ENCODE measurements at places on chromosomes 13 and 19.

GRCh38 chr19:29810504-29810871 lies 1.3 kb upstream of the CCNE1 start:
- no peak for DNase-seq

GRCh38 chr13:25440061-25440460 lies 68.3 kb downstream of the ATP8A2 start:
- DNase-seq, result no peak

DNA sequence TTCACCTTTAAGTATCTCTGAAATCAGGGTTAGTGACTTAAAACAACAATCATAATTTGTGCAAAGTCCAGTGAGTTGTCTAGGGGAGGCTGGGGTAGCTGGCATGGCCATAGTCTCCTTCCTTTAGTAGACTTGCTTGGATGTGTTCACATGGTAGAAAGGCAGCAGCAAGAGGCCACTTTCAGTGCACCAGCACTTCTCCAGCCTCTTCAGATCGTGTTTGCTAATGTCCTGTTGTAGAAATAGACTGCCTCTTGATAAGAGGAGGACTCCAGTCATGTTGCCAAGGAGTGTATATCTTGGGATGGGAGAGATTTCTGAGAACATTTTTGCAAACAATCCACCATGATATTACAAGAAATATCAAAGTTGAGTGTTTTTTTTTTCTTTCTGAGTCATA lies 22.9 kb downstream of the WDFY2 start:
- DNase-seq, result no peak

DNA sequence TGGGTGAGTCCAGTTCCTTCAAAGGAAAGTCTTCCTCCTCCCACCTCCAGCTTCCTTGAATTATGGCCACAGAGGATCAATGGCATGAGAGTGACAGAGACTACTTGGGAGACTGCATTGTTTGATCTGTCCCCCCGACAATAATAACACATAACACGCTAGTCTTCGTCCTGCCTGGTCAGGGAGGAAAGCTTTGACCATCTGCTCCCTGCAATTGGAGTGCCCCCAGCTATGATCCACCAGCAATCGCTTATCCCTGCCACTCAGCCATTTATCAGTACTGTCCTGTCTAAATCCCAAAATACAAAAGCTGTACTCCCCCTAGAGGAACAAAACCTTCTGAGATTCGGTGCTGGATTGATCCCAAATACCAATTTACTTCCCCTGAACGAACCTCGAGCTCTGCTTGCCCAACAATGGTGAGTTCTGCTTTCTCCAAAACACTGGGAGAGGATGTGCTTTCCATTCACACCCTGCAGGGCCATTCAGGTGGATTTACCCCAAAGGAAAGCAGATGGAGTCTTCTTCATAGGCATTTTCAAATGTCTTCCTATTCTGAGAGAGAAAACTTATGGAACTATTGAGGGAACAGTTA lies 466.7 kb downstream of the TSHZ3 start:
- DNase-seq, result no peak

DNA sequence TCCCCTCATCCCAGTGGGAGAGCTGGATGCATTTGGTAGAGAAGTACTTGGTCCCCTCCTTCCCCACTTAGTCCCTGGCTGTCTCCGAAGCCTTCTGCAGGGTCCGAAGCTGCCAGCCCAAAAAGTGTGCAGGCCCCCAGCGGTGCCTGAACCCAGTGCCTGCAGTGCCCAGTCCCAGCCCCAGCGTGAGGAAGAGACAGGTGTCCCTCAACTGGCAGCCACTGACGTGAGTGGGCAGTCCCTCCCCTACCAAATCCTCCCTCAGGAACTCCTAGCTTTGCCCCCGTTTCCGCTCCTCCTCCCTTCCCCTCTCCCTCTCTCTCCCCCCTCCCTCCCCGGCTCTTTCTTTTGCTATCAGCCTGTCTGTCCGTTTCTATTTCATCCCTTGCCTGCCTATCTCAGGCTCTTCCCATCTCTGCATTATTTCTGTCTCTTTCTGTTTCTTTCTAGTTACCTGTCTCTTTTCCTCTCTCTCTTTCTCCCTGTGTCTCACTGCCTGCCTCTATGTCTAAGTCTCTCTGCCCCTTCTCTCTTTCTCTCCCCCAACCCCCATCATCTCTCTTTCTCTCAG lies 1.8 kb upstream of the LTBP4 start:
- no peak for DNase-seq

GRCh38 chr13:105147461-105147860 lies 1388.0 kb downstream of the EFNB2 start:
- DNase-seq, result no peak

DNA sequence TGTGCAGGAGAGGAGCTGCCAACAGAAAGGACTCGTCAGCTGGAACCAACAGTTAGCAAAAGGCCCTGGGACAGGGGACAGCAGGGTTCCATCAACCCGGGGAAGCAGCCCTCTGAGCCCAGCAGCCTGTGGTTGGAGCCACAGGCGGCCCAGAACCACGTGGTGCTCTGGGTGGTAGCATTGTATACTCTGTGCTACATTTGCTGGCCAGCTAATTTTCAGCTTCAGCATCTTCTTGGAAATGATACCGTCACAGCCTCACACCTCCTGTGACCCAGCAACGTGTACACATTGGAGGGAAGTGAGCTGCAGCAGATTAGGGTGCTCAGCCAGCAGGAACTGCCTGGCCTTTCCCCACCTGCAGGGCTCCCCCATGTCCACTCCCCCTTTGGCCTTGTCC lies 13.1 kb upstream of the MTIF3 start:
- DNase-seq, result no peak

- no peak for DNase-seq
Measured at GRCh38 chr13:112715715-112716460, 26.1 kb downstream of the ATP11A start.

- no peak for DNase-seq
Measured at GRCh38 chr19:23406721-23407120, 11.4 kb upstream of the ZNF91 start.

DNA sequence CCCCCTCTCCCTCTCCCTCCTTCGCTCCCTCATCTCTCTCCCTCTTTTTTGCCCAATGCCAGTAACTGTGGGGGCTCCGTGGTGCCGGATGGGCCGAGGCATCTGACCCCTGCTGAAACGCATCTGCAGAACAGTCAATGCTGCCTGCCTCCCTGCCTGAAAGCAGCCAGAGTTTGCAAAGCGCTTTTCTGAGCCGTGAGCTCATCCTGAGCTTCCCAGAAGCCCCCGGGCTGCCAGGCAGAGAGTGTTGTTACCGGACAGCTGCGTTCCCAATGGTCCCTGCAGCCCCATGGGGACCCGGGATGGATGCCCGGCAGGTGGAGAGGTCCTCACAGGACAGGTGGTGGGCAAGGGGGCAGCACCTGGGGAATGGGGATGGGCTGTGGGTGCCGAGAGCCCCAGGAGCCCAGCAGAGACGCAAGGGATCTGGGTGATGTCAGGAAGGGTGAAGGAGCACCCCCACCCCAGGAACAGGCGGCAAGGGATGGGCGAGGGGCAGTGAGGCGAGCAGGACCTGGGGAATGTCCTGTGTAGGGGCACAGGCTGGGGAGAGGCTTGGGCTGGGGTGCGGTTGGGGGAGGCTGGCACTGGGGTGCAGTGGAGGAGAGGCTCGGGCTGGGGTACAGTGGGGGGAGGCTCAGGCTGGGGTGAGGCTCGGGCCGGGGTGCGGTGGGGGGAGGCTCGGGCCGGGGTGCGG lies 33.0 kb downstream of the GPX4 start:
- no peak for DNase-seq

GRCh38 chr13:109971006-109971405 lies 184.6 kb upstream of the IRS2 start:
- DNase-seq, result no peak

All from thoracic aorta (tissue), 2 donors.